Left lobe of liver (tissue), 2 donors: ENCODE measurements at places on chromosomes 2 and 18. TPM values are rescaled to one million over a fixed set of nuclear protein-coding genes. Genes with fewer than 3 reads are reported as not detected.

DNA sequence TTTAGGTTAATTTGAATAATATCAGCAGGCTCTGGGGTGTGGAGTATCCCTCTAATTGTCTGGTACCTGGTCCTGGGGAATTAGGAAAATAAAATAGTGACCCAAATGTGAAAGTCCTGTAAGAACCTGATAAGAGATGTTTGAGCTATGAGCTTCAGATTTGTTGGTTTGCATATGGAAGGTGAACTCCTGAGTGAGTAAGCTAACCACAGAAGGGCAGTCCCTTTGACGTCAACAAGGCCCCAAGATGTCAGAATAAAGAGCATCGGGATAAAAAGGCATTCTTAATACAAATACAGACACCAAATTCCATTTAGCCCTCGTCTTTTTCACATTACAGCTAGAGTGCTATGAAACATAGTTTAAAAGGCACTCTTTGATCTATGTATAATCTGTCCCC is 1366.3 kb upstream of the TMEFF2 start:
- no peak for DNase-seq

DNA sequence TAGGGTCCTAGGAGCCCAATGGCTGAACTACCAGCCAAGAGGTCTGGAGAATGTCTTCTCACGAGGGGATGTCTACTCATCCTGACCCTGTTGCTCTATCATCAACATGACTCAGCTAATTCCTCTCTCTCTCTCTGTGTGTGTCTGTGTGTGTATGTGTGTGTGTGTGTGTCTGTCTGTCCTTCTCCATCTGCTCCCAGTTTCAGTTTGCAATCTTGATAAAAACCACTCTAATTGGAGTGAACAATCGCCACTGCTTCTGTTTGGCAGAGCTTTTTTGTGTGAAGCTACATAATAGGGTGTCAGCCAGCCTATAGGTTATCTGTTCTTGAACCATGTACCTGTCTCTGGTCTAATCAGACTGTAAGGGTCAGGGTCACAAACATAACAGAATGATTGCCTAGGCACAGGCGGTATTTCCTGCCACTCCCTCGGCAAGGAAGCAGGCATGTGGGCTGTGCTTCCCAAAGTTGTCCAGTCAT is 219.8 kb downstream of the SH3BP4 start:
- no peak for DNase-seq

DNA sequence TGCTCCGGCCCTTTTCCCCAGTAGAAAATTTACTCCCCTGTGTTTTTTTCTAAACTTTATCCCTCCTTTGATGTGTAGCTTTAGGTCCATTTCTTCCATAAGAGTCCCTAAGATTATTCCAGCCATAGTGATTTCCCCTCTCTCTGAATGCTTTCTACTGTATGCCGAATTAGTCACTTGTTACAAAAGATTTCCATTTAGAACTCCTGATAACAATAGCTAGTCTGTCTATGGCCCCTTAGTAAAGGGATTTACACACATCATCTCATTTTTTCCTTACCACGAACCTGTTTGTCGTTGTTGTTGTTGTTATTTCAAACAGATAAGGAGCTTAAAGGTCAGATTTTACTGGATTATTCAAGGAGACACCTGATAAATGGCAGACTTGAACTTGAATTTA is 256.1 kb downstream of the PAX3 start:
- DNase-seq = no peak

MEP1B gene
- 1.3 TPM for total RNA-seq

GPR45 gene
- total RNA-seq = not detected

SLC8A1 gene
- total RNA-seq = 6.0 TPM

TCF23 gene
- total RNA-seq = 0.10 TPM

SOX11 gene
- 0.05 TPM for total RNA-seq

DNA sequence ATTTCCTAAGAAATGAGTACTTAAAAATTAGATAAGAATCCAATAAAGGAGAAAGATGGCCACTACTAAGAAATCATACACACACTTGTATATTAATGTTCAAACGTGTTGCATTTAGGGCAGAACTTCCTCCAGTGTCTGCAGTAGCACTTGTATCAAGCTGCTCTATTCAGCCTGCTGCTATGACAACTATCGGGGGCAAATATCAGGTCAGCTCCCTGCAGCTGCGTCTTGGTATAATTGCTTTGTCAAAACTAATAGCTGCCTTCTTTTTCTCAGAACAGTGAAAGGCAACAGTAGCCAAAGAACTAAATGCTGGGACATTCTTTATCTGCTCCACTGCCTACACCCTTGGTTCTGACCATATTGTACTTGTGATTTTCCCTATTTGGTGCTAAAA is 300.7 kb downstream of the NOL4 start:
- no peak for DNase-seq

IRS1 gene
- total RNA-seq = 25.3 TPM

DNA sequence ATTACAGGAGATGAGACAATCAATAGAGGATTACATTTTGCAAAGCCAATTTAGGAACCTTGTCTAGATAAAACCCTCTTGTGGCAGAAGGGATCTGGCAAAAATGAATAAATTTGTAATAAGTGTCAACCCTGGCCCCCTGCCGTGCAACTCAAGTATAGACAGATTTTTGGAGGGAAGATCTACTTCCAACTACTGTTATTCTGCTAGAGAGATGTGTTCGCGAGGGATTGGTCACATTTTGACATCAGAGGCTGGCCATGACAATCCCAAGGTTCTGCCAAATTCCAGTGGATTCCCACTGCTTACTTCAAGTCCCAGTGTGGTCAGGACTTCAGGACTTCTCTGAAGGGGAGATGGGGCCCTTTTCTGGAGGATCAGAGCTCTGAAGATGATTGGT is 192.6 kb downstream of the SH3RF3 start:
- DNase-seq = no peak

DNA sequence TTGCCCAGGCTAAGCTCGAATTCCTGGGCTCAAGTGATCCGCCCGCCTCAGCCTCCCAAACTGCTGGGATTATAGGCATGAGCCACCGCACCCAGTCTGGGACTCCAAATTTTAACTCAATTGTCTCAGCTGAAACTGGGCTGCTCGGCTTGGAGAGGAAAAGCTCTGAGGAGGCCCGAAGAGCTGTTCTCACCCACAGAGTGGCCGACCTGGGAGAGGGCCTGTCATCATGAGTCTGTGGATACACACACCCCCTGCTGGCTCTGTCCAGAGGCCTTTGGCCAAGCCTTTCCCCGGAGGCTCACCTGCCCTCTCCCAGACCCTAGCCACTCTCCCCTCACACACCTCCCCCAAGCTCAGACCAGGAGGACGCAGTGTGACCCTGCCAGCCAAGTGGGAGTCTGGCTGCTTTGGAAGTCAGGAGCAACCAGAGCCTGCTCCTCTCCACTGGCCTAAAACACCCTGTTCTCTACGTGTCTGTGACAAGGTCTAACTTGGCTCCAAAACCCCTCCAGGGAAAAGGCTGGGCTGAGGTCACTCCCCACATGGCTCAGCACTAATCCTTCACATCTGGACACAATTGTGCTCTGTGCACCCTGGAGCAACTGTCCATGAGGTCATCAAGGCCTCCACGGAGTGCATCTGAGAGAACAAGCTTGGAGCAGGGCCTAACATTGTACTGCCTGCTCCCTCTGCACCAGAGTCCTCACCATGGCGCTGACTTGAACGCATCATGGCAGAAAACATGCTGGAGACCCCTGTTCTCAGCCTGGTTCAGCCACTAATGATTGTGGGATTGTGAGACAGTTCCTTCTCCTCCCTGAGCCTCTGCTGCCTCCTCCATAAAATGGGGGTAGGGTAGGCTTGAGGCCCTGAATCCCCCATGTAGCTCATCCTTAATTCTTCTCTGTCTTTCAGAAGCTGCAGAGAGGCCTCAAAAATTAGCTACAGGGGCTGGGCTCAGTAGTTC is 49.9 kb upstream of the RAB6C start:
- DNase-seq = no peak

MXD1 gene
- 4.8 TPM for total RNA-seq

DNA sequence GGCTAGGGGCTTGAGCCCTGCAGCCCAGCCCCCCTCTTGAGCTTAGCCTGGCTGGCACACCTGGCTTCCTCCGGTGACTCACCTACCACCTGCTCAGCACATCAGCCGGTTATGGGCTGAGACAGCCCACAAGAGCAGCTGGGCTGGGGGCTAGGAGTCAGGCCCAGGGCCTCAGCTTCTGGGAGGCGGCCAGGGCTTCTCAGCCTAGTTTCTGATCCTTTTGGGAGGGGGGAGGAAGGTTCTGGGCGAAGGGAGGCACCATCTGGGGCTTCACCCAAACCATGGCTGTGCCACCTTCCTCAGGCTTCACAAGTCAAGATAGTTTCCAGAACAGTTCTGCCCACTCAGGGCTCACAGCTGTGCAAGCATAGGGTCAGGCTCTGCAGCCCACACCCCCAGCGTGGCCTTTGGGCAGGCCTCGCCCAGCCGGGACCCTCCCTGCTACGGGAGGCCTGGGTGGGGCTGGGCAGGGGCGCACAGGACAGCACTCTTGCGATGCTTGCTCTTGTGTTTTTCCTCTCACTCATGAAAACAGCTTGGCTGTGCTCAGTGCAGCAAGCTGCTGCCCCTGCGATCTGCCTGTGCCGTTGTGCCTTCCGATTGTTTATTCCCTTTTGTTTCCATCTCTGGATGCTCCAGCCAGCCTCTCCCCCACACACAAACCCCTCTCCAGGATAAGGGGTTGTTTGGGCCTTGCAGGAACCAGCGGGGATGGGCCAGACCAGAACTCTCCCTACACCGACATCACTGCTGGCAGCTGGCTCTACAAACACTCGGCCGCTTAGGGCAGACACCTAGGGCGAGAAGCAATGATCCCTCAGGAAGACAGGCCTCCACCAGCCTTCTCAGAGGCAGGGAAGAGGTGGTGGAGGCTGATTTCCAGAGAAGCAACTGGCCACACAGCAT is 26.1 kb upstream of the SEMA4C start:
- DNase-seq = no peak

- peak; percentile 62 for DNase-seq
Measured at GRCh38 chr2:86028766-86029381, 76.8 kb downstream of the POLR1A start.

- no peak for DNase-seq
Measured at GRCh38 chr2:226673314-226673723, 126.3 kb downstream of the IRS1 start.

- DNase-seq = no peak
Measured at GRCh38 chr2:30798536-30798991, 8.7 kb downstream of the CAPN13 start.

TRIM43 gene
- not detected for total RNA-seq

DNA sequence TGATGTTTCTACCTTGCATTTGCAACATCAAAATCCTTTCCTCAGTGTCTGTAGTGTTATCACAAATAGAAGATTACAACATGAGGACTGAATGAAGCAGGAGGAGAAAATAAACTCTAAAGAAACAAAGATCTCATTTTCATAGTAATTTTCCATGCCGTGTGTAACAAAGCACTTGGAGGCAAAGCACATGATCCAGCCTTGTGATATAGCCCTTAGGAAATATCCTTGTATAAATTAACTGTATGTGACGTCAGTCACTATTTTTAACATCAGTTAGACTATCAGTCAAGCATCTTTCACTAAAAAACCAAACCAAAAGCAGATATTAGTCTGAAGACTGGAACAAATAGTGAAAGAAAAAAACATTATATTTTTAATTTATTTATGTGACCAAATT is 492.1 kb upstream of the CNTNAP5 start:
- DNase-seq = no peak

DNA sequence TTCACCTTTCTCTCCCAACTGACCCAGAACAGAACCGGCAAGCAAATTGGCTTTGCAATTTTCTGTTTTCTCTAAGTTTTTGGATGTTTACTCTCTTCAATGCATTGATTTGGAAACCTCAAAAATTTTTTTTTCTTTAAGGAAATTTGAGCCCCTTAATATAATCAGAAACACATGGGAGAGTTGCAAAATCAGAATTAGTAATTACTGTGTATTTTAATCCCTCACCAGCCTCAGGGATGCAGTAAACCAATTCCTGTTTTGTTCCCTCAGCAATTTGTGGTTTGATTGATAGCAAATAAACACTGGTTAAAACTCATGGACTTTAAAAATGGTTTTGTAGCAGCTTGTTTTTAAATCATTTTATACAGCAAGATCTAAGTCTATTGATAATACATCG is 281.5 kb downstream of the NEDD4L start:
- DNase-seq = no peak

DNA sequence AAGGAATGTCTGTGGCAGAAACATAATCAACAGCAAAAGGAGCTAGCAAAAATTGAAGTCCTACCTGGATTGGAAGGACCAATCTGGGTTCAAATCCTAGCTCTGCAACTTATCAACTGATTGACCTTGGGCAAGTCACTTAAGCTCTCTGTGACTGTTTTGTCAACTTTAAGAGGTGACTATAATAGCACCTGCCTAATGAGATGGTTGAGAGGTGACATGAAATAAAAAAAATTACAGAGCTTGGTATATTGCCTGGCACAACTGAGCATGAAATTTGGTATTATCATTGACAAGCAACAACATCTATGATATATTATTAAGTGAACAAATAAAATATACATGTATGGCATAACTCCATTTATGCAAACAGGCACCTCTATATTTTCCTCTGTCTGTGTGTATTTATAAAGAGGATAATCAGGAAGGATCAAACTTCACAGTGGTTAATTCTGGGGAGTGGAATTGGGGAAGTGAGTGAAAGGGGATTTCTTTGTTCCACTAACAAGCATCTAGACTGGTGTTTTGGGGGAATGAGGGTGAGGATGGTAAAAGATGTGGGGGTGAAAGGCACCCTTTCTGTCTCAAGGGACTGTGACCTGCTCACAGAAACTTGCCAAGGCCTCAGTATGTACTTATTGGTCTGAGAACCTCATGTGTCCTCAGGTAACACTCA is 132.8 kb upstream of the SERTAD2 start:
- DNase-seq = no peak

- no peak for DNase-seq
Measured at GRCh38 chr2:146523196-146523595, 1321.6 kb upstream of the ACVR2A start.

- no peak for DNase-seq
Measured at GRCh38 chr18:26919201-26919600, 53.7 kb upstream of the AQP4 start.

ASNSD1 gene
- 19.1 TPM for total RNA-seq

DNA sequence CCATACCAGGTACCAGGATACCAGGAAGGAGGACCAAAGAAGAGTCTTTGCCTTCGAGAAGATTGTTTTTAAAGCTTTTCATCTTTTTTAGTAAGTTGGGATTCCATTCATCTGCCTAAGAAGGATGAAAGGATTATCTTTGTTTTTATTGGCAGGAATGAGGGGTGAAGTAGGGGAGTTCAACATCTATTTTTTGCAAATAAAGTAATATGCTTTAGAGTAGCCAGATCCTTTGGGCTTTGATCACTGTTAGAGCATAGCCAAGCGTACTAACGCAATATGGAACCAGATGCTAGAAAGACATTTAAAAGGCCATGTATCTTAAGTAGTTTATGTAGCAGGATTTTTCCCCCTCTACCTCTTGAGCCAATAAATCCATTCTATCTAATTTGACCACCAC is 133.0 kb downstream of the PRPF40A start:
- DNase-seq = no peak

DNA sequence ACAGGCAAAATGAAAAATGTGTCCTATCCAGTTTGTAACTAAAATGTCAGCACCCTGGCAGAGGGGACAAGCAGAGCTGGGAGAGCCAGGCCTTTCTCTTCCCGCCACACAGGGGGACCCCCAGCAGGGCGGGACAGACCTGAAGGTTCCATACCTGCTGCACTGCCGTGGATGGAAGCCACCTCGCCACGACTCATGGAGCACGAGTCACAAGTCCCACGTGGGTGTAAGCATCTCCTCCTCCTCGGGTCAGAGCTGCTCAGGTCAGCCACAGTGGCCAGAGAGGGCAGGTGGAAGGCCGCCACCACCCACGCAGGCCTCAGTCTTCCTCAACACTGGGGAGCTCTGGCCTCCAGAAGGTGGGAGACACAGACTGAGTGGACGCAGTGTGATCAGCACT is 21.0 kb downstream of the C1QL2 start:
- no peak for DNase-seq
